CD4-positive, alpha-beta T cell (primary cell): ENCODE measurements at places on chromosomes 7 and 10.

GRCh38 chr7:8229927-8230326 is 32.0 kb downstream of the ICA1 start:
- DNase-seq, result no peak

DNA sequence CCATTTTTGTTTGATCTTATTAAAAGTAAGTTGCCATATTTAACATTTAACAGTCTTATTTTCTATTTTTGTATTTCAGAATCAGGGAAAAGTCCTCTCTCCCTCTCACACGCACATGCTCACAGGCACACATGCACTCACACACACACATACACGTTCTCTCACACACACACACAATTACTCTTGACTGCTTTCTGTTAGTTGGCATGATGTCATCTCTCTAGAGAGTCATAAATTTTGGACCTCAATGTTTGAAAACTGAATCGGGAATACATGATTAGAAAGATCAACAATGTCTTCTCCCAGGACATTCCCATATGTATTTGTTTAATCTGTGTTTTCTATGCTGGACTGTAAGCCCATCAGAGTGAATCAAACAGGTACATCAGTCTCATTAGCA is 165.7 kb upstream of the AHR start:
- no peak for DNase-seq

- DNase-seq, result no peak
Observed at GRCh38 chr7:151038951-151039849, 9.1 kb upstream of the ASIC3 start.

GRCh38 chr10:118547282-118547681 is 48.2 kb downstream of the PRLHR start:
- no peak for DNase-seq

DNA sequence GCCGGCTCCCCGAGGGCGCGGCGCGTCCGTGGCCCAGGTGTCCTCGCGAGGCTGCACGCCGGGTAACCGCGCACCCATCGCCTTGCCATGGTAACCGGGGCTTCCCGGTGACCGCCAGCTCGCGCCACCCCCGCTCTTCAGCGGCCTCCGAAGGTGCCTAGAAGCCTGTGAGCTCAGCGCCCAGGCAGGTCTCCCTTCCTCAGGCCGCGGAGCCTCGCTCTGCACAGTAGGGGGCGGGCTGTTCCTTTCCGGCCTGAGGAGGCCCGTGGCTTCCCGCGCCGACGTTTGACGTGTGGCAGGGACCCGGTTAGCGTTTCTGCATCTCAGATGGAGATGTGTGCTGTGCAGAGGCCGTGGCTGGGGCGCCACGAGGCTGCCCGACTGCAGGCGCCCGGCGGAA is 117.1 kb downstream of the DYNC2I1 start:
- DNase-seq, result no peak

DNA sequence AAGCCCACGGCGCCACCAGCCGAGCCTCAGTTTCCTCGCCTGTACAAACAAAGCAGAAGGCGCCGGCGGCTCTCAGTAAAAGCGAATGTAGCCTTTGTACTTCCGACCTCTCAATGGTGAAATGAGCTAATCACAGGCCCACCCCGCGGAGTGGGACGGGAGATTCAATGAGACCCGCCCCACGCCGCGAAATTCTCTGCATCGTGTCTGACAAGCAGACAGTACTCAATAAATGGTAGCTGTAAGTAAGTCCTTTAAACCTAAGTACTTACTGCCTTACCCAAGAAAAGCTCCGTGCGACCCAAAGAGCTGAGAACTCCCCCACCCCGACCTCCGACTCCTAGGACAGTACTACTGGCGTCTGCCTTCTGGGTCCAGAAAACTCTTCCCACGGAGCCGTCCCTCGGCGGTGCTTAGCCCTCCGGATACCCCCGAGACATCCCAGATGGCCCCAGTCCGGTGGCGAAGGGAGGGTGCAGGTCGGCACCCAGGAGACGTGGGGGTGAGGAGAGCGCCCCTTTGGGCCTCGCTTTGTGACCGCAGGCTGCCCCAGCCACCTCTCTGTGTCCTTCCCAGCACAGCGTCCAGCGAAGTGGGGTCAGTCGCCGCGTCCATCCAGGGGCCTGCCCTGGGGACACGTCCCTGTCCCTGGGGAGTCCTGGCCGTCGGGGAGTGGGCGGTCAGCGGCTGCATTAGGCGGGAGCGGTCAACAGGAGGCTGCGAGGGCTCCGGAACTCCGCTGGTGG is 972 bp upstream of the CXCL12 start:
- no peak for DNase-seq

GRCh38 chr7:2116989-2117591 is 115.7 kb downstream of the MAD1L1 start:
- DNase-seq, result no peak

- DNase-seq, result no peak
Observed at GRCh38 chr10:31583293-31583692, 264.3 kb downstream of the ZEB1 start.

DNA sequence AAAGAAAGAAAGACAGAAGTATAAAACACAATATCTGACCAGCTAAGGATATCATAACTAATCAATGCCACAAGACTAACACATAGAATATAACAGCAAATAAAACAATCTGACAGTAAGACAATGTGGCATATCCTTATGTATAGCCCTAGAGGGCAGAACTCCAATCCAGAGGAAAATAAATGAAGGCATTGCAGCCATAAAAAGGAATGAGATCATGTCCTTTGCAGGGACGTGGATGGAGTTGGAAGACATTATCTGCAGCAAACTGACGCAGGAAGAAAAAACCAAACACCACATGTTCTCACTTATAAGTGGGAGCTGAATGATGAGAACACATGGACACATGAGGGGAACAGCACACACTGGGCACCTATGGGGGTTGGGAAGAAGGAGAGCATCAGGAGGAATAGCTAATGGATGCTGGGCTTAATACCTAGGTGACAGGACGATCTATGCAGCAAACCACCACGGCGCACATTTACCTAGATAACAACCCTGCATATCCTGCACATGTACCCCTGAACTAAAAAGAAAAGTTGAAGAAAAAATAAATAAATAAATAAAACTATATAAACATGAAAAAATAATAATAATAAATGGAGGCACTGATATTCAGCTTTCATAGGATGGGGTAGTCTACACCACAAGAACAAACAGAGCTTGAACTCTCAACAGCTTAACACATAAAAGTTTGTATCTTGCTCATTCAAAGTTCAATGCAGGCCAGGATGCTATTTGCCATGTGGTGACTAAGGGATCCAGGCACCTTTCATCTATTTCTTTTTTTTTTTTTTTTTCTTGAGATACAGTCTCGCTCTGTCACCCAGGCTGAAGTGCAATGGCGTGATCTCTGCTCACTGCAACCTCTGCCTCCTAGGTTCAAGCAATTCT is 66.1 kb upstream of the KAT6B start:
- no peak for DNase-seq

DNA sequence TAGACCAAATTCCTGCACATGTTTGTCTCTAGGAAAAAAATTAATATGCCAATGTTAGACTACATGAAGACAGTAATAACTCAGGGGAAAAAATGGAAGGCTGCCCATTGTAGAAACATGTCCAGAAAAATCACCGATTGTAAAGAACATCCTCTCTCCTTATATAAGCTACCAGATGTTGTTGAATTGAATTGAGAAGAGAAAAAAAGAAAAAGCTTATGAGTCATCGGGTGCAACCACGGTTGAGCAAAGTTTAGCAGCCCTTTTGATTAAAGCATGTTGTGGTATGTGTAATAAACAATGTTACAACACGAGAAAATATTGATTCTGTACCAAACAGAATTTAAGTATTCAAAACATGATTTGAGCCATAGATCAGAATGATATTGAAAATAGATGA is 102.3 kb upstream of the ARHGAP21 start:
- no peak for DNase-seq

DNA sequence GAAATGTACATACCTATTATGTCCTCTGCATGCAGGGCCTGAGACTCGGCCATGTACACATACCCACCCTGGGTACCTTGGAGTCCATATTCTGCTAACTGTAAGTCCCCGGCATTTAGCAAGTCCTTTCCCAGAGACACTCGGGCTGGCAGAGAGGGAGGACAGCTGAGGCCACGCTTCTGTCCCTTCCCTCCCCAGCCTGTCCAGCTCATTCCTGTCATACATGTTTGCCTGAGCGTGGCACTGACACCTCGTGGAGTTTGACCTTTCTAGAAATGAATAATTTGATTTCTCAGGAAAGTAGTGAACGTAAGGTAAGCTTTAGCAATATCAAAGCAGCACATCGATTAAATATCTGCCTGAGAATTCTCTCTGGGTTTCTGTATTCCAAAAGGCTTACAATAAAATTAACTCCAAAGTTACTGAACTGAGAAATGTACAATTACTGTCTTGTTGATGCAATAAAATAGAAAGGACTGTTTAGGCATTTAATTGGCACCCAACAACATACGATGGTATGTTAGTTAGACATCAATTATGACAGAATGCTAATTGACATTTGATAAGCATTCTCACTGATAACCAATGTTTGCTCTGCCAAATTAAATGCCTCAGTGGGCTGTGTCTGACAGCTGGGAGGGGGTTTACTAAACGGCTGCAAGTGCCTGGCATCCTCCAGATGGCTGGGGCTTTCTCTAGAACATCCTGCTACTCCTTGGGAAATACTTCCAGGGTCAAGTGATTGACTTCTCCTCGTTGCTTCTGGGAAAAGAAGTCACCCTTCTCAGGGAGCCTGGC is 221.2 kb downstream of the CCSER2 start:
- no peak for DNase-seq

- DNase-seq, result no peak
Observed at GRCh38 chr10:74953214-74953613, 126.8 kb downstream of the KAT6B start.

DNA sequence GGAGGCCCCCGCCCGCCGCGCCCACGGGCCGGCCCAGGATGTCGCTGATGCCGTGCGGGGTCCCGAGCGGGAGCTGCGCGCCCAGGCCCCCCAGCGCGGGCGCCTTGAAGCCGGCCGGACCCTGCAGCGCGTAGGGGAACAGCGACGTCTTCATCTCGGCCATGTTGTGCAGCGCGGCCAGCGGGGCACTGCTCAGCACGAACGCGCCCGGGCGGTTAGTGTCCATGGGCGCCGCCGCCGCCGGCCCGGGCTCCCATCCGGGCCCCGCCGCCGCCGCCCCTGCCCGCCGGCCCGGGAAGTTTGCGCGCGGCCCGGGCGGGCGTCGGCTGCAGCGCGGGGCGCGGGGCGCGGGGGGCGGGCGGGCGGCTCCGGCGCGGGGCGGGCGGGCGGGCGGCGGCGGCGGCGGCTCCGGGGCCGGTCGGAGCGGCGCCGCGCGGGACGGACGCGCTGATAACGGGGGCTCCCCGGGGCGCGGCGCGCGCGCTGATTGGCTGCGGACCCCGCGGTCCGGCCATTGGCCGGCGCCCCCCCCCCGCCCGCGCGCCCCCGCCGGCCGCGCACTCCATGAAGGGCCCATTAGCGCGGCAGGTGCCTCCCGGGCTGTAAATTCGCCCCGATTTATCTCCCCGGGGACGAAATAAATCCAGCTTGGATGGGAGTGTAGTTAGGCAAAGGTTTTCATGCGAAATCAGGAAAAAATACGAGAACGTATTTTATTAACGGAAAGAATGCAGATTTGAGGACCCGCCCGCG is at the start of gene NKX6-2:
Gene NKX6-2, minus strand, starts transcription at position 425 of the 753 bp plus-strand sequence. Its CDS starts 199 bp downstream, at position 226.
- DNase-seq, result no peak

DNA sequence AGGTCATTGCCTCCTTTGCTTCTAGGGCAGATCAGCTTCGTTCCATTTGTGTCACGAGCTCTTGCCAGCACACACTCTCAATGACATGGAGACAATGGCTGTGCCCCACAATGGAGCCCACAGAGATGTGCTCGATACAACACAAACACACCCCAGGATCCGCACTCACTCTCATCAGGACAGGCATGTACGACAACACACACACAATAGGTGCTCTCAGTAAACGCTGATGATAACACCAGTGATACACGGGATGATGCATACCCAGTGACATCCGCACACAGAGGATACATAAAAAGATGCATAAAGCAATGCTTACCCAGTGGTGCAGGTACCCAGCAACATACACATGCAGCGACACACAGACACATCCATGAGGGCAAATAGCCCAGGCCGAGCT is 61.2 kb upstream of the LBX1 start:
- DNase-seq, result no peak

GRCh38 chr10:124381011-124381611 is 37.6 kb downstream of the OAT start:
- no peak for DNase-seq
